ENCODE measurements at places on chromosomes 7 and 10. TPM values are rescaled to one million over a fixed set of nuclear protein-coding genes. Genes with fewer than 3 reads are reported as not detected.

The FOXI2 gene
- total RNA-seq, result 1.3 TPM

The SRGN gene
- total RNA-seq, result not detected

The MMRN2 gene
- total RNA-seq, result 1.3 TPM

GRCh38 chr10:90328459-90328858 lies 529.4 kb downstream of the HTR7 start:
- peaks cover 3% of the 10 kb centered on the region for H3K4me1 ChIP-seq
- no peaks in the 10 kb centered on the region for H3K36me3 ChIP-seq
- DNase-seq, result no peak
- no peak overlapping the region for H3K27ac ChIP-seq
- peak overlapping the region; percentile 8 for H3K4me3 ChIP-seq

DNA sequence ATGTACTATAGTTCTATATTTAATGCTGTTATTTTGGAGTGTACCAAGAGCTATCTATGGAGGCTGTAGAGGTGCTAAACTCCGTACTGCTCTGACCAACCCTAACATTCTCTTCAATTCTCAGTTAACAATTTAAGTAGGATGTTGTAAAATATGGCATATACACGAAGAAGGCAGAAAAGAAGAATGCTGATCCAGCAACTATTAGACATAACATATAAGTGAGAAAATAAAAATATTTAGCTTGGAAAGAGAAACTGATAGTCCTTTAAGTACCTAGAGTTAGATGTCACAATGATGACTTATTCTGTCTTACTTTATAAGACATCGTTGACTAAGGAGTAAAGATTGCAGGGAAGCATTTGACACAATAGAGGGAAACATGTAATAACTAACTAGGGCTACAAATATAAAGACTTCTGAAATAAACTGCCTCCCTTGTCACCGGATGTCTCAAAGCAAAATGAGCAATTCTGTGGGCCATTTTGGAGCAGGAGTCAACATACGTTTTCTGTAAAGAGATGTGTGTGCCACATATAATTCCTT lies 159.5 kb downstream of the CPEB3 start:
- peaks cover 33% of the 10 kb centered on the region for H3K27me3 ChIP-seq
- DNase-seq, result no peak
- no peak overlapping the region for H3K27ac ChIP-seq
- no peak overlapping the region for H3K4me3 ChIP-seq
- no peaks in the 10 kb centered on the region for H3K4me1 ChIP-seq

GRCh38 chr10:51783941-51784340 lies 84.5 kb upstream of the CSTF2T start:
- H3K4me3 ChIP-seq, result no peak overlapping the region
- H3K36me3 ChIP-seq, result no peaks in the 10 kb centered on the region
- no peak for DNase-seq
- no peaks in the 10 kb centered on the region for H3K4me1 ChIP-seq
- peak overlapping the region; percentile 47 for H3K27ac ChIP-seq

DNA sequence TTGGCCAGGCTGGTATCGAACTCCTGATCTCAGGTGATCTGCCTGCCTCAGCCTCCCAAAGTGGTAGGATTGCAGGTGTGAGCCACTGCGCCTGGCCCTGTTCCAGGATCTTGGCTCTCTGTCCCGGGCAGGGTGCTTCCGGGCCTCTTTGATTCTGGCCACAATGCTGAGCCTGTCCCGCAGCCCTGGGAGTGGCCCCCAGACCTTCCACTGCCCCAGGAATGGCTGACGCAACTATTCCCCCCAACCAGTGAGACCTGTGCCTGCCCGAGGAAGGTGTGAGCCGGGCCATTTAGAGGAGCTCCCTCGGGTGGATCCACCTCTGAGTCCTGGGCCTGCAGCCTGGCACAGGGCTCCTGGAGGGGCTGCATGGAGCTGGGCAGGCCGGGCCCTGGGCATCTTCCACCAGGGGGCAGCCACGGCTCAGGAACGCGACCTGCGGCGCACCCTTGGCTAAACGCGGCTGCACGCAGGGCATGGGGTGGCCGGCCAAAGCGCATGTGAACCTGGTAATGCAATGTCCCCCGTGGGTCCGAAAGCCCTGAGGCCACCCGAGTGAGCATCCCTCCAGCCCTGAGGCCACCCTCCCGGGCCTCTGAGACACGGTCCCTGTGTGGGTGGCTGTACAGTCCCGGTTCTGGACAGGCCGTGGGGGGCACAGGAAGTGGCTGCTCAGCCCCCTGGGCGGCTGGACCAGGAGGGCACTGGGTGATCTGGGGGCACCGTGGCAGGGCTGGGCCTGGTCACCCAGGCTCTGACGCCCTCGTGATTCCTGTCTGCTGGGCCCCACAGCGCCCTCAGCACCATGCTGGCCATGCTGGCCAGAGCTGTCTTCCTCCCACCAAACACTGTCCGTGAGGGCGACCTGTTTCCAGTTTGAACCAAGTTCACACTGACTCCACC lies 24.8 kb downstream of the GRIFIN start:
- H3K27me3 ChIP-seq, result no peaks in the 10 kb centered on the region
- no peaks in the 10 kb centered on the region for H3K4me1 ChIP-seq
- DNase-seq, result peak; percentile 96
- no peak overlapping the region for H3K4me3 ChIP-seq
- H3K27ac ChIP-seq, result no peak overlapping the region
- no peaks in the 10 kb centered on the region for H3K36me3 ChIP-seq

DNA sequence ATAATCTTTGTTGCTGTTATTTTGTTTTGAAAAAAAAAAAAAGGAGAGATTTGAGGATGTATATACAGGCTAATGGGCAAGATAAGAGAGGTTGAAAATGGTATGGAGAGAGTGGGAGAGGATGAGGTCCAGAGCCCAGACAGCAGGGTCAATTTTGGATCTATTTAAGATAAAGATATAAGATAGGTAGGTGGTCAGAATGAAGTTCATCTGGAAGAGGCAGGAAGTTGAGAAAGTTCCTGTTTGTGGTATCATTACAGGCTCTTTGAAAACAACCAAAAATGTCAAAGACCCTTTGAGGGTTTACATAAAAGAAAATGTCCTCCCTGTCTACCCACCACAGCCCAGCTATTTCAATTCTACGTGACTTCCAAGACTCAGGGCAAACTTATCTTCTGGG lies 7.5 kb downstream of the CEP41 start:
- no peaks in the 10 kb centered on the region for H3K36me3 ChIP-seq
- H3K4me3 ChIP-seq, result no peak overlapping the region
- no peaks in the 10 kb centered on the region for H3K27me3 ChIP-seq
- no peak for DNase-seq
- H3K27ac ChIP-seq, result no peak overlapping the region
- H3K4me1 ChIP-seq, result no peaks in the 10 kb centered on the region

DNA sequence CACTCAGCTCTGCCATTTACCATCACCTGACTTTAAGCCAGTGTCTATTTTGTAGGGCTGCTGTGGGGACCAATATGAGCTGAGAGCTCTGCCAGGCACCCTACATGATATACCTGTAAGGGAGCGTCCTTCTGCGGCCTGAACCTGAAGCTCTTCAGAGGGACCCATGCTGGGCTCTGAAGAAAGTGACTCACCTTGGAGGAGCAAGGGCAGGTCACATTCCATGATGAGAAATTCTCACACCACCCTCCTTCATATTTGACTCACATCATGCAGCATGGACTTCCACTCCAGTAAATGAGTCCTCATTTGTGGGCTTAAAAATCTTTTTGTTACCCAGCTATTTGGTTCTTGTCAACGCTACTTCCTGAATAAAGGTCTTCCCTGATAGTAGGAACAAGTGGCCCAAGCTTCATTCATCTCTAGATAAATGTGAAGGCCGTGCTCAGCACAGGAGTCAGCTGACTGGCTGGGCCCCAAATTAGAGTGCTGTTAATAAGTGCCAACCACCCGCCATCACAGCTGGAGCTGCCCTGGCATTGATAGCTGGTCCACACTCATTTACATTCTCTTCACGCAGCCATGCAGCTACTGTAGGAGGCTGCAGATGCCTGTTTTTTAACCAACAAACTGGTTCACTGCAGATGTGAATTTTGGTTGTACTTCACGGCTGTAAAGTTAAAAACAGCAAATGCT lies 78.4 kb downstream of the RNF216 start:
- H3K27me3 ChIP-seq, result no peaks in the 10 kb centered on the region
- DNase-seq, result no peak
- H3K4me3 ChIP-seq, result no peak overlapping the region
- peaks cover 15% of the 10 kb centered on the region for H3K4me1 ChIP-seq
- peaks cover 57% of the 10 kb centered on the region for H3K36me3 ChIP-seq

DNA sequence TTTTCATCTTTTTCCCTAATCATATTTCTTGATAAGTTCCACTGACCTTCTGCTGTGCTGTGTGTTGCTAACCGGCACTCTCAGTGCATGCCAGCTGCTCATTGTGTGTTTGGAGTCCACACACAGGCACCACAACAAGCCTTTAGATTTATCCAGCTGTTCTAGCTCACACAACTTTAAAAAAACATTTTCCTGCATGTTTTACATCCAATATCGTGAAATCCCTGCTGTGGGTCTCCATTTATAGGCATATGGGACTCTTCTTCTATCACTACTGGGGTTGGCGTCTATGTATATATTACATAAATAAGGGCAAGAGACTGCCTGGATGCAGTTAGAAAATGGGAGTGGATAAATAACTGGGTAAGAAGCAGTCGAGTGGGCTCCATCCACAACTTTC lies 183.6 kb upstream of the ADARB2 start:
- no peaks in the 10 kb centered on the region for H3K27me3 ChIP-seq
- DNase-seq, result no peak
- no peak overlapping the region for H3K4me3 ChIP-seq
- no peaks in the 10 kb centered on the region for H3K36me3 ChIP-seq

DNA sequence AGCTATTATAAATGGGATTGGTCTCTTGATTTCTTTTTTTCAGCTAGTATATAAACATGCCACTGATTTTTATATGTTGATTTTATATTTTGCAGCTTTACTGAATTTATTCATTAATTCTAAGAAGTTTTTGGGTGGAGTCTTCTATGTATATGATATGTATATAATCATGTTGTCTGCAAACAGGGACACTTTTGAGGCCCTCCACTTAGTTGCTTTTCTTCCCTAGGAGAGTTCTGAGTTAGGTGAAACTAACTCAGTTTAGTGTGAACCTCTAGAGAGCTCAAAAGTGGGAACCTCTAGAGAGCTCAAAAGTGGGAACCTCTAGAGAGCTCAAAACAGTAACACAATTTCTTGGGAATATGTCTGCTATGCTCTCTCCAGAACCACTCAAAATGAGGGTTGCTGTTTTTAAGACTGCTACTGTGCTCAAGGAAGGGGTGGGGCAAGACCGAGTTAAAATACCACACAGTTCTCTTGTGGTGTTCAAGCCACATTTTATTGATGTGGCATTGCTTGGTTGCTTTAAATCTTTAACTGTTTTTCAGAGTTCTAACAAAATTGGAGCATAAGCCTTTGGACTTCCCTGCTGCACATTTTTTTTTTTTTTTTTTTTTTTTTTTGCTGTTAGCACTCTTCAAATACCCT lies 13.2 kb downstream of the CCDC7 start:
- H3K27me3 ChIP-seq, result no peaks in the 10 kb centered on the region
- no peaks in the 10 kb centered on the region for H3K36me3 ChIP-seq
- no peak for DNase-seq

DNA sequence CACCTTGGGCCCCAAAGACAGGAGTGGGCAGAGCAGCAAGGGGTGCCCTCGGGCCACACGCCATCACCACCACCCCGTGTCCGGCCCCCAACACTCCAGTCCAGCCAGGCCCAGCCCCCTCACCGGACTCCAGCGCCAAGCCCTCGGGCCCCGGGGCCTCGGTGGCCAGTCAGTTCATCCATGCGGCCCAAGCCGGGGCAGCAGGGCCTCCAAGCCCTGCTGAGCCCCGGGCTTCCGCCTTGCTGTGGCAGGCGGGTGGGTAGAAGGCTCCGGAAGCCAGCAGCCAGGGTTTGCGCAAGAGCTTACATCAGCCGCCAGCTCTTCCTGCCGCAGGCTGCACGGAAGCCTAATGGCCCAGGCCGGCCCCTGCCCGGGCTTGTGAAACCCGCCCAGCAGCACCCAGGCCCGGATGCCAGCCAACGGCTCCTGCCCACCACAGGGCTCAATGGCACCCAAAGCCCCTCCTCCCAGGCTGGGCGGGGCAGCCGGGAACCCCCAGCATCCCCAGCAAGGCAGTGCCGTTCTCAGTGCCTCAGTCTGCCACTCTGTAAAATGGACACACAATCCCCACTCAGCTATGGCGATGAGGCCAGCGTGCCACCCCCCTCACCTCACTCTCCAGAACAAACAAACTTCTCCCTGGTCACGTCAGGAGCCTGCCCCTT lies 26.5 kb downstream of the TNRC18 start:
- no peak for DNase-seq
- H3K27me3 ChIP-seq, result no peaks in the 10 kb centered on the region
- H3K36me3 ChIP-seq, result peaks cover 55% of the 10 kb centered on the region
- H3K4me1 ChIP-seq, result no peaks in the 10 kb centered on the region
- H3K27ac ChIP-seq, result no peak overlapping the region

- peaks cover 5% of the 10 kb centered on the region for H3K4me1 ChIP-seq
- no peak for DNase-seq
- H3K27me3 ChIP-seq, result peaks cover 29% of the 10 kb centered on the region
- H3K27ac ChIP-seq, result no peak overlapping the region
Observed at GRCh38 chr7:17146621-17147020, 151.8 kb upstream of the AHR start.

DNA sequence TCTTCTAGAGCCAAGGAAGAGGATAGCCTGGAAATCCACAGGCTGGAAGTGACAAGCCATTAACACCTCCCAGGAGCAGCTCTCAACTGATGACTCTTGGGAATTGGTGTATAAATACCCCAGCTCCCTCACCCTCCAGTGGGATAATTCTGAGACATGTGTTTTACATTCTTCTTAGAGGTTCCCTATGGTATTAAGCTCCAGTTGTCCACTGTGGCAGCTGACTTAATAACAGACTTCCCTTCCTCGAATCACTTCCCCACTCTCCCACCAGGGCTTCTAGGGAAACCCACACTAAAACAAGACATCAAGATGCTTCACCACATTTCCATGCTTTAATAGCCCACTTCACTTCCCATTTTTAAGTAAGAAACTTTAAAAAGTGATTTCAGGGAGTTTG lies 47.2 kb downstream of the FAM107B start:
- no peak for DNase-seq
- no peaks in the 10 kb centered on the region for H3K36me3 ChIP-seq
- no peak overlapping the region for H3K27ac ChIP-seq
- no peaks in the 10 kb centered on the region for H3K4me1 ChIP-seq
- H3K4me3 ChIP-seq, result no peak overlapping the region

DNA sequence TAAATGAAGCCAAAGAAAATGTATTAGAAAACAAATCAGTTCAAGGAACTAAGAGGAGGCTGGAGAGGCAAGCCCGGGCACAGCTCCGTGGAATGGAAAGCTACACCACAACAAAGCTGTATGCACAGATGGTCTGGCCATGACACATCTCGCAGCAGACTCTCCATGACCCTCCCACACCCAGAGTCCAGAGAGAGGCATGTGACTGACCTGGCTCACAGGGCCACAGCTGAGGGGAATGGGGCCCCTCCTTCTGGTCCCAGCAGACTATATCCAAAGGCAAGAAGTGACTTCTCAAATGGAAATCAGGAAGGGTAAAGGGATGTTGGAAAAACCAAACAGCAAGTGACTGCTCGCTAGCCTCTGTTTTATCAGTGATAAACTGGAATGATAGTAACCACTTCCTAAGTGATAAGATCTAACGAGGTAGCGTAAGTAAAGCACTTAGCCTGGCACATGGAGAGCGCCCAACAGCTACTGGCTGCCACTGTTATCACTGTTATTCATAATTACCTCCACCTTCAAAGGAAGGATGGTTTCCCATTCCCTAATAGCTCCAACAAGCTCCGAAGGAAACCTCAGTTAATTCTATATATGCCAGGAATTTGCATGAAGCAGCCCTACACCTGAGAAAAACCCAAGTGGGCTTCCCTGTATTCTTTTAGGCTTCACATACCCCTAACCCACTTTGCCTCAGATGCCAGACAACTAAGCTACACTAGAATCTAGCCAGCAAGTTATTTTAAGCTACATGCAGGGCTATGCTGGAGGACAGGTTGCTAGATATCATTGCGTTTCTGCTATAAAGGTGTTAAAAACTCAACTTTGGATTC lies 8.4 kb downstream of the OSBPL3 start:
- no peak overlapping the region for H3K27ac ChIP-seq
- DNase-seq, result no peak
- H3K36me3 ChIP-seq, result no peaks in the 10 kb centered on the region
